GM12878 (cell line): ENCODE measurements at places on chromosomes 16 and 17. TPM values are rescaled to one million over a fixed set of nuclear protein-coding genes. Genes with fewer than 3 reads are reported as not detected.

DNA sequence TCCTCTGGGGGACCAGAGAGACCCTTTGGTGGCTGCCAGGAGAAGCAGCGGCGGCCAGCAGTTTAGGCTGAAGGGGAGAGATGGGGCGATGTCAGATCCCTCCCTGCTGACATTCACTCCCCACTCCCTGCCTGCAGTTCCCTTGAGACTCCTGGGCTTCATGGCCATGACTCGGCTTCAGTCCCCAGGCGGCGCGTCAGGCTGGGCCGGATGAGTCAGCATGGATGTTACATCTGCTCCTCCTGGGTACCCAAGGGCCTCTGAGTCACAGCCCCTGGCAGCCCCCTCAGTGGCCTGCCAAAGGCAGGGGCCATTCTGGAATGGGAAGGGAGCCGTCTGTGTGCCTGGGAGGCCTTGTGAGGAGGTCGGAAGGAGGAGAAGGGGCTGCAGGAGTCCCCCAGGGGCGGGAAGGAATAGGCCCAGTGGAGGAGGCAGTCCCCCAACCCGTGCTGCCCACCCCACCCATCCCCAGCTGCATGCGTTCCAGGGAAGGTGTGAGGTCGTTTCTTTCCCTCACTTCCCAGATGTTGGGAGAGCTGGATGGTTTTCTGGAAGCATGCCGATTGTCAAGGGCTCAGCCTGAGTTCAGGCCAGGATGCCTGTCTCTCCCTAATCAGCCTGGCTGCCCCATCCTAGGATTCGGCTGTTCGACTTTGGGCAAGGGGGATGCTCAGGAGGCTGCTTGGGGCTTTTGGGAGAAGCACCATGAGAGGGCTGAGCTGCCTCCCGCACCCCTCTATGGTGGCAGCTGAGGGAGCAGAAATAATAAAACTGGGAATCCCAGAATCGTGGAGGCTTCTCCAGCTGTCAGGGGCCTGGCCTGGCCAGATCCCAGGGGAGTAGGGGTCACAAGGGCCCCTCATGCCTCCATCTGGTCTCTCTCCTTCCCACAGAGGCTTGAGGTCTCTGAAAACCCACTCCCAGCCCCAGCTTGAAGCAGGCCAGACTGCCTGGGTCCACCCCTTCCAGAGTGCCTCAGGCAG lies 9.7 kb downstream of the RHBDL3 start:
- no peak for DNase-seq

DNA sequence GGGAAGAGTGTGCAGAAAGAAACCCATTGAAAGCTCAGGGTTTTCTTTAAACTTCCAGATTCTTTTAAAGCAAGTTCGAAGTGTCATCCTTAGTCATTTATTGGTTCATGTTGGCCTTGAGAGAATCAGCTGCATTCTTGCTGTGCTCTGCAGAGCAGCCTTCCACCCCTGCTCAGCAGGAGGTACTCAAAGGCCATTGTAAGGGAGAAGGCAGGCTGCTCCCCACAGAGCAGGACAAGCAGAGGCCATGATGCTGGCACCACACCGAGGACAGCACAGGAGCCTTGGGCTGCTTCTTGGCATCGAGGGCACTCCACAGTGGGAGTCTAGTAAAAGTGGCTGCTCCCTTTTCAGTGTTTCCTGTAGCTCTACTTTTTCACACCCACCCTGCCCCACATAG lies 29.6 kb downstream of the NMT1 start:
- DNase-seq: no peak

DNA sequence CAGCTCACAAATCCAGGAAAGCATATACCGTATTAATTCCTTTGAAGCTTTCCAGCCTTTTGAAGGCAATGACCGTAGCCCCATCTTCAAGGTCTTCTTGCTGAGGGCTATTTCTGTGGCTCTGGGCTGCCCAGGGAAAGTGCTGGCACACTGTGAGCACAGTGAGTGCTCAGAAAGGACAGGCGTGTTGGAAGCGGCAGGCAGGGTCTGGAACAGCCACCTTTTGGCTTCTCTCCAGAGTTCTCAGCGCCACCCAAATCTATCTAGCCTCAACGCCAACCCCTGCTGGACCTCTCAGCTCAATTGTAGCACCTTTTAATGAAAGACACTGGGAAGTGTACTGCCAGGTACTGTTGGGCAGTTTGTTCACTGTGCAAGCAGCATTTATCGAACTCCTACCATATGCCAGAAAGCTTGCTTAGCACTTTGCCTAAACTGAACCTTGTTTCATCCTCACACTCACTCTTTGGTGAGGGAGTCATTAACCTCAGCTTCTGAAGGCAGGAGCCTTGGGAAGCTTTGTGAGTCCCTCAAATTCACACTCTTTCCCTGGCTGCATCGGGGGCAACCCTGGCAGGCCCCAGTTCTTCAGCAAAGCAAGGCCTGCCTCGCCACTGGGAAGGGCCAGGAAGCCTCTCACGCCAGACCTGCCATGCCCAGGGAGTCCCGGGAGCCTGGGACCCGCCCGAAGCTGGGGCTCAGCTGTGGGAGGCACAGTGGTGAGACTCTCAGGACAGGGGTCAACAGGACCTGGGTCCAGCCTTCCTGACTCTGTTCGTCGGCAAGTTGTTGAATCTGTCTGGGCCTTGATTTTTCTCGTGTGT lies 13.5 kb upstream of the CIBAR2 start:
- DNase-seq: no peak

SLC4A1 gene
- total RNA-seq: not detected in 2 replicates

DNA sequence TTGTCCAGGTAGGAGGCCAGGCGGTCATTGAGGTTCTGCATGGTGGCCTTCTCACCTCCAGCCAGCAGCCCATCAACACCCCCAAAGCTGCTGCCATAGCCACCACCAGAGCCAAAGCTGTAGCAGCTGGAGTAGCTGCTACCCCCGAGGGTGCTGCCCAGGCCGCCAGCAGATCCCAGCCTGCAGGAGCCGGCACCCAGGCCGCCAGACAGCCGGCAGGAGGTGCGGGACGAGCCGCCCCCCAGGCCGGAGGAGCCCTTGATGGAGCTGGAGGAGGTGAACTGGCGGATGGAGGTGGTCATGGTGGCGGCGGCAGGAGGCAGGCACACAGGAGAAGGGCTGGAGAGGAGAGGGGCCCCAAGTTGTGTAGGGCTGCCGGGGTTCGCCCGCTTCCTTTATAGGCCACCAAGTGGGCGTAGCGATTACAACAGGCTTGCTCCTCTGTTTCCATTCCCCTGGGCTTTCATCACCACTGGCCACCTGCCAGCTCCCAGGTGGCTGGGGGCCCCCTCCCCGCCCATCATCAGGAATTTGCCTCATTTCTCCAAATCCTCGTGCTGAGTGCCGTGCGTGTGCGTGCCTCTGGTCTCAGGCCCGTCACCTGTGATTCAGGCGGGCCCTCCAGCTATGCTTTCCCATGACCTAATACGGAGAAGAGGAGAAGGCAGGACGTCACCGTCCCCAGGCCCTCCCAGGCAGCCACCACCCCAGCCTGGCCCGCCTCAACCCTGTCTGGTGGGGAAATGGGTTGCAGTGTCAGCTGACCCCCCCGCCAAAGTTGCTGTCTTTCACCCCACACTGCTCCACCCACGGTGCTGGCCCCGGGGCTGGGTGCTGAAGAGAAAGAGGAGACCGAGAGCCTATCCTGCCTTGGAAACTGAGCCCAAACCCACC lies at the start of gene KRT17:
KRT17 (minus strand) TSS at position 368 of the 894 bp plus-strand sequence; CDS start at position 302, 66 bp downstream.
- DNase-seq: no peak

LDHD gene
- total RNA-seq: 0.10 TPM in 1 of 2 replicates, not detected in the other

DNA sequence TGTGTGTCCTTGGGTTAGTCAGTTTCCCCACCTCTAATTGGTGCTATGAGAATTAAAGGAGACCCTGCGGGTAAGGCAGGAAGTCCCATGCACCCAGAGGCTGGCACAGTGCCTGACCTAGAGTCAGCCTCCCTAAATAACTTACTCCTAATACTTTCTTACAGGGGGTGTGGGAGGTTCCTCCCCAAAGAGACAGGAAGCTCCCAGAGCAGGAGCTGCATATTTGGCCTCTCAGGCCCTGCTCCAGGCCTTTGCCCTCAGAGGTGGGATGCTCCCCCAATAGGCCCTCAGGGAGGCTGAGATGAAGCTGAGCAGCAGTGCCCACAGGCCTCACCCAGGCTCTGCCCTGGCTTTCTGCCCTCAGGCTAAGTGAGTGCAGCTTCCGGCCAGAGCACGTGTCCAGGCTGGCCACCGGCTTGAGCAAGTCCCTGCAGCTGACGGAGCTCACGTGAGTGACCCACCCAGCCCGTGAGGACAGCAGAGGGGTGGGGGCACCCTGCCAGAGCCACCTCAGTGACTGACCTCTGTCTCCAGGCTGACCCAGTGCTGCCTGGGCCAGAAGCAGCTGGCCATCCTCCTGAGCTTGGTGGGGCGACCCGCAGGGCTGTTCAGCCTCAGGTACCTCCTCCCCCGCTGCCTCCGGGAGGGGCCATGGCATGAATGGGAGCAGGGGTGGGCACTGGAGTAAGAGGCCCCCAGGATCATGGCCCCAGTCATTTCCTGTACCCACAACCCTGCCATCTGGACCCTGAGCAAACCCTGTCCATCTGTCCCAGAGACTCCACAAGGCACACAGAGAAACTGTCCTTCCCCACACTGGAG lies 31.1 kb upstream of the CPNE2 start:
- no peak for DNase-seq

DNA sequence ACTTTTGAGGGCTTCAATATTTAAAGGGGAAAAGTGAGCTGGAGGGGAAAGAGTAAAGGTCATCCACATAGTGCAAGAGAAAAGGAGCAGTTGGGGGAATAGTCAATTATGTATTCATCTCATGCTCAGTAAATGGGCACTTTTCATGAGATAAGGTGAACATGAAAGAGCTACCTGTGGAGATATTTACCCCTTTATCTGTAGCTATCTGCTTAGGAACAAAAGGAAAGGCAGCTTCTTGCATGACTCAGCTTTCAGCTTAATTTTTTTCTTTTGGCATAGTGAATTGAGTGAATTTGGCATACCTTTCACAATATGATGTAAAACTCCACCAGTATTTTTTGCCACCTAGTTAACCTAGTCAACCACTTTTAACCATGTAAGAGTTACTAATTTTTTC lies 26.4 kb downstream of the CPD start:
- DNase-seq: no peak

DNA sequence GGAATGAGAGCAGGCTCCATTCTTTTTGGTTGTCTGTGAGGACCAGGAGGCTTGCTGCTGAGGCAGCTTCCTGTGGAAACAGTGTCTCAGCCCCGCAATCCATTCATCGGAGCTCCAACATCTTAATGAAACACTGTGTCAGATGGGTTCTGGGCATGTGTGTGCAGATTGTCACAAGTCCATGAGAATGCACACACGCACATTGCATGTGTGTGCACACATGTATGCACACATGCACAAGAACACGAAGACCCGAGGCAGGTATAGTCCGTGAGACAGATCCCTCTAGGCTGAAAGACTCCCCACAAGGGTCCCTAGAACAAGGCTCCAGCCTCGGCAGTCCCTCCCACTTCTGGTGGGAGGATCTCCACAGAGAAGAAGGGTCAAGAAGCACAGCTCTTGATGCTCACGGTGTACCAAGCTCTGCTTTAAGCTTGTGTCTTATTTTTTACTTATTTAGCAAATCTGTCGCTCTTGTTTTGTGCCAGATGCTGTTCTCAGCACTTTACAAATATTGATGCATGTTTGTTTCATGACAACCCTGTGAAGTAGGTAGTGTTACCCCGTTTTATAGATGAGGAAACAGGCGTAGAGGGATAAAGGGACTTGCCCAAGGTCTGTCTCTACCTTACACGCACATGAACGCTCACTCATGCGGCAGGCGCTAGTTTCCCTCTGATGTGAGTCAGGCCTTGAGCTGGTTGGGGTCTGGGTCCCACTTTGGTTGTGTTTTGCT lies 213.1 kb downstream of the SEC14L1 start:
- DNase-seq: no peak

GRCh38 chr16:49644145-49644463 lies 211.8 kb downstream of the ZNF423 start:
- DNase-seq: no peak

GRCh38 chr16:164827-165538 lies 795 bp upstream of the HBM start:
- no peak for DNase-seq

DNA sequence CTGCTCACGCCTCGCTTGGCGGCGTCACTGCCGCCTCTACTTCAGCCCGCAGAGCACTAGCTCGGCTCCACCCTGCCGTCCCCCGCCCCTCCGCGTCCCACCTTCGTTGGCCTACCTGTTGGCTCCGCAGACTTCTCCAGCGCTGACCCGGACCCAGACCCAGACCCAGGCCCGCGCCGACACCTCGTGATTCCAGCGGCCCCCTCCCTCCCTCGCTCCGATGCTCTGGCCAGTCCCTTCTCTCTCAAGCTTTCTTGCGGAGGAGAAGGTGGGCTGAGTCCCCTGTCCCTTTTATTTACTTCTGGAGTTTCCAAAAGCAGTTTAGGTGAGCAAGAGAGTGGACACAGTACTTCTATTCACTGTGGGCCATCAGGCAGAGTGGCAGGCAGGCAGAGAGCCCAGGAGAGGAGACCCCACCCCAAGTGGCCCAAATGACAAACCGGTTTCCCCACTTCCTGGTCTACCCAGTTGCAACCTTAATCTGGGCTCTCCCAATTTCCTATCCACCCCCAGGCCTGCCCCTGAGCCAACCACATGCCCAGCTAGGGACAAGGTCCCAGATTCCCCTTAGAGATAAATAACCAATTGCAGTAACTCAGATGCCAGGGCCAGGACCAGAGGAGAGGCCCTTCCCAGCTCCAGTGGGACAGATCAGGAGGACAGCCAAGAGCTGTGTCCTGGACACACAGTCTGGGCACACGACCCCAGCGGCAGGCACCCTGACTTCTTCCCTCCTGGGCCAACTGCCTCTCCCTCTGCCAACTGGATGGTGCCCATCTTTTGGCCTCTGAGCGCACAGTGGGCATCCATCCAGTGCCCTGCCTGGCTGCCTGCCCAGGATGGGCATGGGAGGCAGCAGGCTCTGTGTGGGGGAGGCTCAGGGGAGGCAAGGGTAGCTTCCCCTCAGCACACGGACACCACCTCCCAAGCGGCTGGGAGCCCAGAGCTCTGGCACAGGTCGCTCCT lies 1.2 kb upstream of the SRCIN1 start:
- DNase-seq: no peak
